Stimulated activated CD4-positive, alpha-beta T cell treated with anti-CD3 and anti-CD28 coated beads, TNF-alpha, amount 100 ng/mL, for 4 hours (primary cell): ENCODE measurements at places on chromosomes 11 and 22.

DNA sequence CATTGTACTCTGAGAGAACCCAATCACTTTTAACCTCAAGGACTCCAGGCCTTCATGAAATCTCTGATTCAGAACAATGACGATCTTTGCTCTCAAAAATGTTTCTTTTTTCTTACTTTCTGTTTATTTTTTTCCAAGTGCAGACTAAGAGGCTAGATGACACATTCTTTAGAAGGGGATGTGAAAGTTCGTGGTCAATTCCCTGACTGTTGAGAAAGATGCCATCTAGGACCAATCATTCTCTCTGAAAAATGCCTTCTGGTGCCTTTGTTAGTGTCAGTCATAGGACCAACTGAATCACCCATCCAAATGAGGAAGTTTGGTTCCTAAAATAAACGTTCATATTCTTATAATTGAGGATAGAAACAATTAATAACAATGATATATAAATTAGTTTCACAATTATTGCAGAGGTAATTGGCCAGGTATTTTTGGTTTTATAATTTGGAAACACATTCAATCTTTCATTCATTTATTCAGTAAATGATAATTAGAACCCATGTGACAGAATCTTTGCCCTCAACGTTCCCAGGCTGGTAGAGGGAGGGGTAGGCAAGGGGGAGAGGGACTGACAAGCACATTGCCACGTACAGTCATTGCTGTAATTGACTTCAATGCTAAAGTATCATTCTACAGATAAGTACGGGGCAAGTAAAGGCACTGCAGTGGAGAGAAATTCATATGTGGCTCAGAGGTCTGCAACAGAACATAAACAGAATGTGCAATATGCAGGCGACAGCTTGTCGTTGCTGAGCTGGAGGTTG lies 333.4 kb upstream of the MPPED2 start:
- DNase-seq, result no peak

DNA sequence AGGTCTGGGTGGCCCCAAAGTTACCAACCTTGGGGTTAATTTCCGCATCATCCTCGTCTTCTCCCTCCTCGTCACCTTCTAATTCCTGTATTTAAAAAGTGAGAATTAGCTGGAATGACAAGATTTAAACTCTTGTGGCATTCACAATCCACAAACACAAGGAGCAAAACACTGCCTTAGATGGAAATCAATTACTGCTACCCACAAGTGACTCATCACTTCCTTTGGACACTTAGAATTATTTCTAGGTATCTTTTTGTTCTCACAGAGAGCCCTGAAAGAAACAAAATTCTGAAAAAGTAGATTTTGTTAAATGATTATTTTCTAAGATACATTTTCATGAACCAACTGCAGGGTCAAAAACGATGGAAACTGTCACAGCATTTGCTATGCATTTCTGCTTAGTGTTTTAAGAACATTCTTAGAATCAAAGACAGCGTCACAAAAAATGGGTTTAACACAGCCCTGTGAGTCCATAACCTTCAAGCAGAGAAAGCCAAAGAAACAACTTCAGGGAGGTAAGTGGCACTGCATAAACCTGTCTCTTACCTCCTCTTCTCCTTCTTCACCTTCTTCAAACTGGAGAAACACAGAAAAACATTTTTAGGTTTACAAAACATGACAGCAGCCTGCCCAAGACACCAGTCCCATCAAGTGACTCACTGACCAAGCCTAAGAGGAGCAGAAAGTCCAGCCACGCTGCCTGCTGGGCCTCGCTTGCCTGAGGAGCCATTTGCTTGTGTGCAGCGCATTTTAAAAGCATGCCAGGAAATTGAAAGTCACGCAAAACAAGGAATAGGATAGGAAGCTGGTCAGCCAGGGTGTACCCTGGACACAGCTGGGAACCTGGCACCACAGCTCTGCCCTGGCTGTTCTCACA lies 22.3 kb upstream of the PHLDA2 start:
- DNase-seq, result no peak

GRCh38 chr11:12474871-12475270 lies 97.5 kb downstream of the PARVA start:
- DNase-seq, result no peak

DNA sequence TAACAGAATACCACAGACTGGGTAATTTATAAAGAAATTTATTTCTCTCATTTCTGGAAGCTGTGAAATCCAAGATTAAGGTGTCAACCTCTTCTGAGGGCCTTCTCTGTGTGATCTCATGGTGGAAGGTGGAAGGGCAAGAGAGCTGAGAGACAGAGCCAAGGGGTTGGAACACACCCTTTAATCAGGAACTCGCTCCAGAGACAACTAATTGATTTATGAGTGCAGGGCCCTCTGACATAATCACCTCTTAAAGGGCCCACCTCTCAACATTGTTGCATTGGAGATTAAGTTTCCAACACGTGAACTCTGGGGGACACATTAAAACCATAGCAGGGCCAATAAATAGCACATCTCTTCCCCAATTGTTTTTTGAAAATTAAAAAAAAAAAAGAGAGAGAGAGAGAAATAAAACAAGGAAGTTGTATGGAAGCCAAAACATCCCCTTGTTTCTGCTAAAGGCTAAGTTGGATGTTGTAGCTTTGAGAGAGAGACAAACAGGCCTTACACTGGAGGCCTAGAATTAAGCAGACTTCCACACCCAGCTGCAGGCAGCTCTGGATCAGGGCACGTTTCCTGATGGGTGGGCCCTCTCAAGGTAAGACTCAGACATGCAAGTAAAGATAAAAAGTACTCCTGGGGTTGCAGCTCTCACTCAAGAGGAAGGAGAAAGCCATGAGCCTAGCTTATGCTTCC lies 64.1 kb upstream of the BIRC3 start:
- no peak for DNase-seq

DNA sequence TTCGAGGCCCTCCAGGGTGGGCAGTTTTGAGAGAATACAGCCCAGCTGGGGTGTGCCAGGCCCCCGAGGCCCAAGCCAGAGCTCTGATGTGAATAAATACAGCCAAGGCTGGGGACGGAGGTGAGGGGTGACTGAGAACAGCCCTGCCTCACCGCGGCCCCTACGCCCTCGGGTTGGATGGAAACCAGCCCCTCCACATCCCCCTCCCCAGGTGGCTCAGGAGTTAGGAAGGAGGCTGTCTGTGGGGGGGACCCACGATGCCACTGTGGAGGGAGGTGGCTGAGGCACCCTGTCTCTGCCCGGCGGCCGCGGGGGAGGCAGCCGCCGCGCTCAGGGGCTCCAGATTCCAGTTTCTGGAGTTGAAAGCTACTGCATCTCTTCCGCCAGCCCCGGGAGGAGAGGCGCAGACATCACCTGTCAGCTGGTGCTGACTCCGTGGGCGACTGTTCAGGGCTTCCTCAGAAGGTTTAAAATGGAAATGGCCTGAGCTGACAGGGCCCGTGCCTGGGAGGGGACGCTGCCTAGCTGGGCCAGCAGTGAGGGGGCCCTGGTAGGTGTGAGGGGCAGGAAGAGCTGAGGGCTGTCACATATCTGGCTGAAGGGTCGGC lies 1.4 kb downstream of the FLRT1 start:
- DNase-seq, result no peak

GRCh38 chr11:122700666-122701065 lies 45.1 kb downstream of the UBASH3B start:
- no peak for DNase-seq

- DNase-seq, result no peak
These were observed 8.5 kb downstream of the ADORA2A start for GRCh38 chr22:24435861-24436371.

DNA sequence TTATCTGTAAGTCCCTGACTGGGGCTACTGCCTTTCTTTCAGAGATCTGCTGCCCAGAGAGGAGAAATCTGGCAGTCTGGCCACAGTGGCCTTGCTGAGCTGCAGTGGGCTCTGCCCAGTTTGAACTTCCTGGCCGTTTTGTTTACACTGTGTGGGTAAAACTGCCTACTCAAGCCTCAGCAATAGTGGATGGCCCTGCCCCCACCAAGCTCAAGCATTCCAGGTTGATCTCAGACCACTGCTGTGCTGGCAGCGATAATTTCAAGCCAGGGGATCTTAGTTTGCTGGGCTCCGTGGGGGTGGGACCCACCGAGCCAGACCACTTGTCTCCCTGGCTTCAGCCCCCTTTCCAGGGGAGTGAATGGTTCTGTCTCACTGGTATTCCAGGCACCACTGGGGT lies 117.5 kb downstream of the TRPC6 start:
- DNase-seq, result no peak

GRCh38 chr11:211741-212140 lies 4.2 kb downstream of the RIC8A start:
- DNase-seq, result no peak

DNA sequence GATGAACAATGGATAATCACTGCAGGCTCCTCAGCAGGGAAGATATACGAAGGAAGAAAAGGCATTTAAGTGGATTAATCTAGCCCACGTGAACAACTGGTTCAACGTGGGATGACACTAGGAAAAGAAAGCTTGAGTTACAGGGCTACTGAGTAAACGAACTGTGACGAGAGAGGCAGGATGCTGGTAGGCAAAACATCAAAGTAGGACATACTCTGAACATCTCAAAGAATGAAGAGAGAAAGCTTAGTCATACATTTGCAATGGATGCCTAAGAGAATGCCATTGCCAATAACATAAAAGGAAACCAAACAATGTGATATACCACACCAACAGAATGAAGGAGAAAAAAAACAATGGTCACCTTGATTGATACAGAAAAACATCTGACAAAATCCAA lies 12.9 kb downstream of the USP28 start:
- DNase-seq, result no peak

DNA sequence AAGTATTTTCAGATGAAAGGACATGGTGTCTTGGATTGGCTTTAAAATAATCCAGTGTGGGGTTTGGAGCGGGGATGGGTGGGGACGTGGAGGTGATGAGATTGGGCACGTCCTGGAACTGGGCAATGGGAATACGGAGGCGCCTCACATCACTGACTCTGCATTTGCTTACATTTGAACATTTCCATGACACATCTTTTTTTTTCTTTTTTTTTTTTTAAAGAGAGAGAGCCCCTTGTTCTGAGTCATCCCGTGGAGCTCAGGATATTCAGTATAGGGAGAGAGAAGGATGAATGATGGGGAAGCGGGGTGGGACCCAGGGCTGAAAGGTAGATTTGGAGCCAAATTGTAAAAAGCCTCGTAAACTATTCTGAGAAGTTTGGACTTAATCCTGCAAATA lies 142.7 kb downstream of the FBXO7 start:
- no peak for DNase-seq

GRCh38 chr11:94000659-94001058 lies 20.5 kb upstream of the HEPHL1 start:
- no peak for DNase-seq

- DNase-seq, result no peak
These were observed 12.3 kb downstream of the CAT start for GRCh38 chr11:34451053-34451452.

- no peak for DNase-seq
These were observed 4.2 kb upstream of the C1QTNF6 start for GRCh38 chr22:37192204-37192603.

DNA sequence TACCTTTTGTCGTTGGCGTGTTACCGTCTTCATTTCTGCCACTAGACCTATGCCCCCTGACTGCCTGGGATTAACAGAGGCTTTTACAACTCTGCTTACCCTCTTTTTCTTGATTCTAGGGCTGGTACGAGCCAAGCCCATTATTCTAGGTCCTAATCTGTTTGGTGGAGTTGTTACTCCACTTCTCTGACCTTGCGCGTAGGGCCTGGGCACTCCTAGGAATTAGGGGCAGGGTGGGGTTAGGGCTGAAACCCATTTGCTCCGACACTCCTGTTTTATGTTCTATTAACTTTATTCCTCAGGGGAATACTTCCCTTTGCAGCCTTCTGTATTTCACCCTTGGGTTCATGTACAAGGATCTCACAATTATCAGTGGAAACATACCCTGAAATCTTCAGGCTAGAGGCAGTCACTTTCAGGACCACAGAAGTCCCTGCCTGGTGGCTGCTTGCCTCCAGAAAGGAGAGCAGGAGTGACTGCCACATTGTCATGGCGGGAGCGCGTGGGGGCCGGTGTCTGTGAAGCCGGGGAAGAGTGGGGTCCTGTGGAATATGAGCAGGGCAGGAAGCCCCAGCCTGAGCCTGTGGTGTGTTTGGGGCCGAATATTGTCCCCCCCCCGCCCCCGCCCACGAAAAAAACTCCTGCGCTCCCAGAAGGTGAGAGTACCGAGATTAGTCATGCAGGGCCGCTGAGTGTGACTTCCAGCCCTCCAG lies 731 bp upstream of the SLC37A2 start:
- DNase-seq, result no peak
